CD4-positive, alpha-beta T cell treated with Interleukin-15 for 1 hour (primary cell): ENCODE measurements at places on chromosomes 6 and 20.

GRCh38 chr6:141498977-141499376 is 633.7 kb upstream of the GJE1 start:
- DNase-seq, result no peak

DNA sequence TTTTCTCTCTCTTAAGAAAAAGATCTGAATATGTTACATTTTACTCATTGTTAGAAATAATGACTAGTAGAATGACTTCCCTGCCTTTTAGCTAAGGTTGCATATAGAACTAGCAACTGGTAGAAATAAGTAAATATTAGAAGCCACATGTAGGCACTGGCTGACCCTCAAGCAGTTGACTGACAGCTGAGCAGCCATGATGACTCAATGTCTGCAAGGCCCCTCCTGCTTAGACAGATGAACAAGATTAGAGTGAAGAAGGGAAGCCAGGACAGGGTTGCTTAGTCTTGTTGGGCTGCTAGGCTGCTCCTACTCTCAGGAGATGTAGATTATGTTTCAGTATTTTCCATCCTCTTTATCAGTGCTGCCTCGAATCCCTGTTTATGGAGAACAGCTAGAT is 6.5 kb downstream of the MEP1A start:
- DNase-seq, result no peak

- peak; percentile 19 for DNase-seq
These were observed 996 bp upstream of the NFKBIE start for GRCh38 chr6:44266347-44266746.

GRCh38 chr20:47792021-47792618 is 6.8 kb upstream of the SULF2 start:
- DNase-seq, result no peak

DNA sequence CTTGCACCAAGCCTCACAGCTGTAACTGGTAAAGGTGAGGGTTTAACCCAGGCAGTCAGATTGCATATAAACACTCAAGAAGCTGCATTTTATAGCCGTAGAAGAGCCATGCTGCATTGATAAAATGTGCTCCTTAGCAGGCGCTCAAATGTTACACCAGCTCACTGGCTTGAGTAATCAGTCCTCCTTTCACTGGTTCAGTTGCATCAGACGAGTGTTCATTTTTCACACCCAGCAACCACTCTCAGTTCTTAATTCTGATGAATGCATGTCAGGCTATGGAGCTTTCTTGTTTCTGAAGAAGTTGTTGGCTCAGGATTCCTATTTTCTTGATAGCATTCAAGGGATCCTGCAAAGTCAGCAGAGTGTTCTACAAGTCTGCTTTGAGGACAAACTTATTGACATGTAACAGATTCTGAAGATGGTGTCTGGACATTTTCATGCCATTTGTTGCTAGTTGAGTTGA is 198.3 kb downstream of the PLCB1 start:
- no peak for DNase-seq

- DNase-seq, result no peak
These were observed 100.5 kb downstream of the ASCC3 start for GRCh38 chr6:100780648-100781047.

- no peak for DNase-seq
These were observed 16.7 kb upstream of the TBC1D20 start for GRCh38 chr20:478949-479429.

DNA sequence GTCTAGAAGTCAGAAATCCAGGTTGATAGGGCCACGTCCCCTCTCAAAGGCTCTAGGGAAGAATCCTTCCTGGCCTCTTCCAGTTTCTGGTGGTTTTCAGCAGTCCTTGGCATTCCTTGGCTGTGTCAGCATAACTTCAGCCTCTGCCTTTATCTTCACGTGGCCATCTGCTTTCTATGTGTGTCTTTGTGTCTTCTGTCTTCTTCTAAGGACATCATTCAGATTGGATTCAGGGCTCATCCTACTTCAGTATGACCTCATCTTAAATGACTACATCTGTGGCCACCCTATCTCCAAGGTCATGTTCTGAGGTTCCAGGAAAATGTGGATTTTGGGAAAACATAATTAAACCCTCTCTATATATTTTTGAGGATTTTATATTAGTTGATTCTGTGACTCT is 23.0 kb downstream of the C6orf89 start:
- no peak for DNase-seq

GRCh38 chr6:139800837-139801236 is 426.4 kb upstream of the CITED2 start:
- DNase-seq, result no peak

- DNase-seq, result no peak
These were observed 245.0 kb downstream of the TTLL2 start for GRCh38 chr6:167569879-167570278.

- no peak for DNase-seq
These were observed 9.8 kb downstream of the DUSP22 start for GRCh38 chr6:301929-302705.

DNA sequence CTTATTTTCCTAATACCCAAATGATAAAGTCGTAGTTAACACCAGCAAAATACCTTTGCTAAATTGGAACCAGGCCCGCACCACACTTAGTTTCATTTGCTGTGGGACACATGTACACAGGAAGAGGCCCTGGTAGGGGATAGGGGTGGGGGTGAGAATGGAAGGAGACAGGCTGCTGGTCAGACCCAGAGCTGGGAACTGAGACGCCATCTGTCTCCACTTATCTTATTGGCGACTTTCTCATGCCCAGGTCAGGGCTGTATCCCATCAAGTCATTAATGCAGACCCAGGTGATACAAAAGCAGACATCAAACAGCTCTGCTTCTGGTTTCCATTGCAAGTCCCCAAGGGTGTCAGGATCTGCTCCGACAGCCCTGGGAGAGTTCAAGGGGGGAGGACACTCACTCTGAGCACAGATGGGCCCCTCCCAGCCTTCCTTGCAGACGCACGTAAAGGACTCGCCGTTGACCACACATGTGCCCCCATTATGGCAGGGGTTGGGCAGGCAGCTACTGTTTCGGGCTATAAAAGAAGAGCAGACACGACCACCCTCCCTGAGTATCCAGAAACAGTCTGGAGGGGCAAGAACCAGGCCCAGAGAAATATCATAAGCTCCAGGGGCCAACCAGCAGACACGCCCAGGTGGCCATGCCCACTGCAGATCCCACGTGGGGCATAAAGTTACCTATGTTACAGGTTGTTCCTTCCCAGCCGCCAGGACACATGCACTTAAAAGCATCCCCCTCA is 29.2 kb downstream of the JAG1 start:
- DNase-seq, result no peak

DNA sequence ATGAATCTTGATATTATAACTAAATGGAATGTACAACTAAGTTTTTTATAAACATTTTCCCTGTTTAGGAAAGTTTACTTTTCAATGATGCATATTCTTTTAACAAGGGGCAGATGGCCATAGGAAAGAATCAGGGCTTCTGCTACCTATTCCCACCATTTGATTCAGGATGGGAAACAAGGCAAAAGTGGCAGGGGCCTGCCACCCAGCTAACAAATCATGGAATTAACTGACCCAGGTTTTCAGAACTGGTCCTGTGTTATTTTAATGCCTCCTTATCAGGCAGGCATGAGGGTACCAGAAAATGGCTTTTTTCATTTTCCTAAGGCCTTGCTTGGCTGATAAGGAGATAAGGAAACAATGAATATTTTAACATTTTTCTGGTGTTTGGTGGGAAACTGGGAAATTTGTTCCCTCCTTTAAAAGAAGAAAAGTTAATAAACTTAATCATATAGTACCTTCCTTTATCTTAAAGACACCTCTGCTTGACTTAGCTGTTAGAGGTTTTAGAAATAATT is 6.7 kb downstream of the POU3F2 start:
- no peak for DNase-seq

DNA sequence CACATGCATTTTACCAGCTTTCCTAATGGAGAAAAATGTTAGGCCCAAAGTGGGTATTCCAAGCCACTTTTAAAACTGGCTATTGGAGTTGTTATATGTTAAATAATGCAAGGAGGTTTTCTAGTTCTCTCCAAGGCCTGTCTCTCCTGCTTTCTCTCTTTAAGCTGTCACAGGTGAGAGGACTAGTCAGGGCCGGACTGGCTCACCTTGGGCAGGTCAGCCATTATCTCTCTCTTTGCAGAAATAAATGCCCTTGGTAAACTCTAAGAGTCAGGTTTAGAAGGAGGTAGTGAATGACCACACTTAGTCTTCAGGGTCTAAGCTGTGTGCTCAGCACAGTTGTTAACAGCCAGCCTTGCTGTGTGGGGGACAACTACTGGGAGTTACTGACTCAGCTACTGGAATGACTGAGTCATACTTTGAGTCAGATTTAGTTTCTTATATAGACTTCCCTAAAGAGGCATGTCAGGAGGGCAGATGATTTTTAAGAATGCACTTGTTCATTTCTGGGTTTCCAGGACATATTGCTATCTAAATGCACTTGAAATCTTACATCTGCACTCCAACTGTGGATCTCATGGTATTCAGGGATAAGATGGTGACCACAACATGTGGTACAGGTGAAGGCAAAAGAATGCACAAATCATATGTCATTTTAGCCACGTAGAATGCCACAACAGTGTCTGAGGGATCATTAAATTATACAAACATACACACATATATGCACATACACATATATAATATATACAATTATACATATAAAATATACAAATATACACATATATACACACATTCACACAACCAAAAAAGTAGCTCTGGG is 719.4 kb downstream of the EPM2A start:
- DNase-seq, result peak; percentile 18

- DNase-seq, result no peak
These were observed 47.1 kb upstream of the IFNGR1 start for GRCh38 chr6:137266309-137266586.

DNA sequence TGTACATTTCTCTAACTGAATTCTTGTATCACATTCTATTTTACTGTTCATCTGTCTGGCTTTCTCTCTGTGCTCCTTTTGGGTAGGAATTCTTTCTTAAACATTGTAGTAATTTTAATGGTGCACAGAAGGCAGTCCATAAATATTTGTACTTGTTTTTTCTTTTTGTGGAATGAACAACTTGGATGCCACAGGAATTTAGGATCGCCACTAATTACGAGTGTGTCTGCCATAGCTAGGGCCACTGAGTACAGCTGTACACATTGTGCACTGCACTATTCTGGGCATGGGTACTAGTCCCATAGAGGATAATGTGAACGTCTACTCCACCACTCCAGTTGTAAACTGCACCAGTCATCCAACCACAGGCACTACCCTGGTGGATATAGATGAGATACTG is 39.3 kb upstream of the TMEM200A start:
- no peak for DNase-seq

GRCh38 chr6:163132050-163132750 is 282.3 kb upstream of the QKI start:
- no peak for DNase-seq

- DNase-seq, result no peak
These were observed 127.1 kb upstream of the ZFP64 start for GRCh38 chr20:52318651-52319050.

DNA sequence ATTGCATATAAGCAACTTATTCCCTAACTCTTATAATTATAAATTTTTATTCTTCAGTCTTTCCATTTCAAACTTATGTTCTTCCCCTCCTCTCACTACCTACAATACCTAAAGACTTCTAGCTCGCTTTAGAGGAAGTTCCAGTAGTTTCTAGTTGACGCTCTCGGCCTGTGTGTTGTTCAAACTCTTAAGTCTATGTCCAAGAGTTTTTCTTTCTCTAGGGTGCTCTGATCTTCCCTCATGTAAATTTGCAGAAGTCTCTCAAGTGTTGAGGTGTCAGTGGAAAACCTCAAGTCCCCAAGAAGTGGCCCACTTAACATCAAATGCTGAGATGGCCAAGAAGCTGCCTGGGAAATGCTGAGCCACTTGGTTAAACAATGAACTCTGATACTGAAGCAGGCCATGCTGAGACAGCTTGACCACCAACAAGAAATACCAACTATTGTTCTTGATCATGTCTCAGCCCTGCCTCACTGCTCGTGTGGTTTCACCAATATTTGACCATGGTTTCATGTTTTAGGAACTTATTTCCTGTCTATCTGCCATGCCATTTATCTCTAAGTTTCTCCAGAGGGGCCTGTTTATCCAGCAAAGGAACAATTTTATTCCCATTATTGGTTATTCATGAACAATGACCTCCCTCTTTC is 100.9 kb upstream of the TCF21 start:
- no peak for DNase-seq
